ENCODE measurements at places on chromosomes 5 and 9.

GRCh38 chr9:128091144-128091543 lies 23.1 kb downstream of the SLC25A25 start:
- DNase-seq, result no peak

- DNase-seq, result no peak
Observed at GRCh38 chr5:8456846-8457186, 587.9 kb downstream of the MTRR start.

DNA sequence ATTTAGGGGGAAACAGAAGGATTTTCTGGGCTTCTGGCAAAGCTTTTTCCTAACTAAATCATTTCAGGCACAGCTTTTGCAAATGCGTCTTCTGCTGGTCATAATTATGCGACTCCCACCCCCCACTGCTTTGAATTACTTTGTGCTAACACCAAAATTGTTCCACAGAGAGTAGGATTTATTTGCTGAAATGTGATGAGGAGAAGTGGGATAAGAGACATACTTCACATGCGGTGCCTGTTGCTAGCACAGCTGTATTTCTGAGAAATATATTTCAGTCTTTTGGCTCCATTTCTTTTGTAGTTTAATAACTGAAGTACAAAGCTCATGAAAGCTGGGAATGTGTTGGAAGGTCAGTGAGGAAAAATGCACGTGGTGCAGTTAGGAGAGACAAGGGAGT lies 83.2 kb upstream of the TAS2R1 start:
- DNase-seq, result no peak

GRCh38 chr9:111842313-111842712 lies 47.6 kb upstream of the SHOC1 start:
- DNase-seq, result no peak

- DNase-seq, result no peak
Observed at GRCh38 chr5:165502893-165503691, 1997.7 kb downstream of the MAT2B start.

- no peak for DNase-seq
Observed at GRCh38 chr5:135040333-135041144, 6.5 kb upstream of the PITX1 start.

DNA sequence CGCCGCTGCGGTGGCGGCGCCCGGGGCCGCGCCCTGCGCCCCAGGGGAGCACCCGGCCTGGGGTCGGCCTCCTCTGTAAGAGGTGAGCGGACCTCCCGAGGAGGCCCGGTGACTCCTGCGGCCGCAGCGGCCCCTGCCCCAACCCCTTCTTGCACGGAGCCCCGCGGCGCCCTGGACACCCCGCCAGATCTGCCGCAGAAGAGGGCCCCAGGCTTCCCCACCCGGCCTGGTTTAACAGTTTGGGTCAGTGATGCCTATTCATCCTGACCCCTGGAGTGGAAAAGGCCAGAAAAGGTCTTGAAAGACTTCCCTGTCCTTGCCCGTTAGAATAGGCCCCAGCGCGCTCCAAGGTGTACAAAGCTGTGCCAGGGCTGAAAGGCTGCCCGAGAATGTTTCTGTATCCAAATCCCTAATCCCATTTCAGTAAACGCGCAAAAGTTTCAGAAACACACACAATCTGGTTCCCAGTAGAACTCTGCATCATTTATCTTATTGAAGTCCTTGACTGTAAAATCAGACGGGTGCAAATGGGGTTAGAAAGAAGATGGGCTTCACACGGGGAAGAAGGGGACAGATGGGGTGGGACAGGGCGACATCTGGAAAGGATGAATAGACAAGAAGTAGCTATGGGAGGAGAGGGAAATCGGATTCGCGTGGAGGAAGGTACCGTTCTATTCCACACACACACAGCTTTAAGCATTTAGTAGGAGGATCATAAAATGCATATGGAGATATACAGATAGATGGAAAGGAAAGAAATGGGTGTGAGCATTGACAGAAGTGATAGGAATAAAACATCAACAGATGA lies 1.1 kb upstream of the SSBP2 start:
- DNase-seq, result no peak

DNA sequence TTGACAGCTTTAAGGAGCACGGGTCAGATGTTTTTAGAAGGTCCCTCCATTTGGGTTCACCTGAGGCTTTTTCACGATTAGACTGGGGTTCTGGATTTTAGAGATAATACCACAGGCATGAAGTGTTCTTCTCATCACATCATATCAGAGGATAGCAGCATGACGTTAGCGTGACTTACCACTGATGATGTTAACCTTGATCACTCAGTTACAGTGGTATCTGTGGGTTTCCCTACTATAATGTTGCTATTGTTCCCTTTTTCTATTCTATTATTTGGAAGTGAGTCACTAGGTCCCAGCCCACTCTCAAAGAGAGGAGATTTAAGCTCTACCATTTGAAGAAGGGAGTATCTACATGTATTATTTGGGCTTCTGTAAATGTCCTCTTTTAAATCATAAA lies 300.0 kb downstream of the MAST4 start:
- DNase-seq, result no peak

GRCh38 chr9:95373069-95373681 lies 55.7 kb upstream of the FANCC start:
- DNase-seq, result no peak

- DNase-seq, result no peak
Observed at GRCh38 chr9:106110483-106110882, 416.1 kb downstream of the TMEM38B start.

DNA sequence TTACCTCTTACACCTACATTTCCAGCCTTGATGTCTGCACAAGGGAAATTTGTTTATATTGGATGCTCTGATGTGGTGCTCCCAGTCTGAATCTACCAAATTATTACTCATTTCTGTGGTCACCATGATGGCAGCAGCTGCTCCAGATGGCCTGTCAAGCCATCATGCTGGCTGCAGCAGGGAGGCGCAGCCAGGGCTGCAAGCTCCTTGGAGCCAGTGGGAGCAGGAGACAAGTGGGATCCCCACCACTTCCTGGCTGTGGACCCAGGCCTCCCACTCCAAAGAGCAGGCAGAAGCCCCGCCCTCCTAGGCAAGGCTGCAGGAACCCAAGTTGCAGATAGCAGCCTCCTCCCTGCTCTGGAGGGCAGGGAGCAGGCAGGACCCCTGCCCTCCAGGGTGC lies 241.1 kb upstream of the ATP10B start:
- no peak for DNase-seq

- no peak for DNase-seq
Observed at GRCh38 chr5:56054666-56055065, 59.9 kb upstream of the IL6ST start.

GRCh38 chr9:107447081-107447480 lies 42.5 kb downstream of the KLF4 start:
- DNase-seq, result no peak

GRCh38 chr5:136081217-136081591 lies 51.4 kb upstream of the SMAD5 start:
- DNase-seq, result no peak

- DNase-seq, result no peak
Observed at GRCh38 chr5:171808951-171809350, 23.3 kb downstream of the SMIM23 start.

All from omental fat pad (tissue), 4 donors.